ENCODE measurements at places on chromosomes 16 and 17. TPM values are rescaled to one million over a fixed set of nuclear protein-coding genes. Genes with fewer than 3 reads are reported as not detected.

NKD1 gene
- polyA plus RNA-seq, result not detected

HES7 gene
- polyA plus RNA-seq, result not detected

FNDC8 gene
- polyA plus RNA-seq, result not detected

SPDYE4 gene
- polyA plus RNA-seq, result not detected

TBC1D3E gene
- polyA plus RNA-seq, result not detected

ARL5C gene
- not detected for polyA plus RNA-seq

ALDH3A1 gene
- 0.55 TPM for polyA plus RNA-seq

TEX14 gene
- 0.15 TPM for polyA plus RNA-seq

CCDC137 gene
- polyA plus RNA-seq, result 22.0 TPM

ZNF423 gene
- 0.72 TPM for polyA plus RNA-seq

ATP2A1 gene
- 0.10 TPM for polyA plus RNA-seq

PERCC1 gene
- polyA plus RNA-seq, result not detected

HNF1B gene
- not detected for polyA plus RNA-seq

C16orf89 gene
- not detected for polyA plus RNA-seq

PDE6G gene
- not detected for polyA plus RNA-seq

DNA sequence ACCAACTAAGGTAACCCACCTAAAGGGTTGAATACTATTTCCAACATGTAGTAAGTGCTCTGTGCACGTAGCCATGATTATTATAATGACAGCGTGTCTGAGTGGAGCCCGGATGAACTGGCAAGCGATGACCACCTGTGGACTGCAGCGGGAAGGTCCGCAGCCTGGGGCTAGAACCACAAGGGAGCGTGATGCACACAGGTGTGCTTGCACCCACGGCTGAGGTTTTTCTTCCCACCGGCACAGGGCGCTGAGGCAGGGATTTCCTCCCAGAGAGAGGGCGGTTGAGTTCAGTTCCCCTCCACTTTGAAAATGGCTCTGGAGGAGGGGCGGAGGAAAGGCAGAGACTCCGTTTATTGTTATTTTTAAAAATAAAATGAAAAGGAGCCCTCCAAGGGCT lies 221.7 kb upstream of the HSBP1 start:
- no peak for DNase-seq

GRCh38 chr16:79169239-79169638 lies 431.3 kb downstream of the MAF start:
- DNase-seq, result no peak

DNA sequence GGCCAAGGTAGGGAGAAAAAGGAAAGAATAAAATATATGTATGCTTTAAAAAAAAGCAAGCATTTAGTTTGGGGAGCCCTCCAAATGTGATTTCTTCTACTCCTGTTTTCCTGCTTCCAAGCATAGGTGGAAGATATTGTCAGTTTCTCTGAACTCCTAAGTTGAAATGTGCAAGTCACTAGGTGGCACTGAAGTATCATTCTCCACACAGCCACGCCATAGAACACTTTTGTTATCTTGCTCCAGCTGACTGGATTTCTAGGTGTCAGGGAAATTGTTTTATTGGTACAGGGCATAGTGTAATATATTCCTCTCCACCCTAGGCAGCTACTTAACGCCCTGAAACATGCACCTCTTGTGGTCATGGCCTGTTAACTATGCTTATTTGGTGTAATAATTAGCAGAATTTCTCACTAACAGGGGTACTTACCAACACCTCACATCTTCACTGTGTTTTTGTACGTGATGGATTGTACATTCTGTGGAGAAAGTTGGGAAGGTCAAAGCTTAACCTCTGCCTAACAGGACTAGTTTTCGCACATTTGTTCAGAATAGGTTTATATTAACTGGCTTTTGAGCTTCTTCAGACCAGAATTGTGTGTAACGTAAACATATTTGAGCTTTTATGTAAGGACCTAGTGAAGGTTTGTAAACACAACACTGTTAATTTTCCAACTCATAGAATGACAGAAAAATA lies 69.3 kb downstream of the FTO start:
- peak; percentile 86 for DNase-seq

- no peak for DNase-seq
These were observed 21.0 kb downstream of the GLG1 start for GRCh38 chr16:74585846-74586443.

DNA sequence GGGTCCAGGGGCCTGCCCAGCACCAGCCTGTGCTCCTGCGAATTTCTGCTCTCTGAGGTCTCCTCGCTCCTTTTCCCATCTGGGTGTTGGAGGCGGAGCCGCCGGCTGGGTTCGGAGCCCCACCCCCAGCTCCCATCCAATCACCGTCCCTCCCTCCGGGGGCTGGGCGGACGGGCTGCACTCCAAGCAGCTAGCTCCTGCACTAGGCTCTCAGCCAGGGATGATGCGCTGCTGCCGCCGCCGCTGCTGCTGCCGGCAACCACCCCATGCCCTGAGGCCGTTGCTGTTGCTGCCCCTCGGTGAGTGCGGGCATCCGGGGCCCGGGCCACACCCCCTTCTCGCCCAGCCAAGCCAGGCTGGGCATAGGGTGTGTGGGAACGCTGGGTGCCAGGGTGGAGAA lies at the start of gene NRN1L:
Gene NRN1L, plus strand, starts transcription at position 202 of the 400 bp plus-strand sequence. Its CDS starts 19 bp downstream, at position 221.
- DNase-seq, result peak; percentile 95

DNA sequence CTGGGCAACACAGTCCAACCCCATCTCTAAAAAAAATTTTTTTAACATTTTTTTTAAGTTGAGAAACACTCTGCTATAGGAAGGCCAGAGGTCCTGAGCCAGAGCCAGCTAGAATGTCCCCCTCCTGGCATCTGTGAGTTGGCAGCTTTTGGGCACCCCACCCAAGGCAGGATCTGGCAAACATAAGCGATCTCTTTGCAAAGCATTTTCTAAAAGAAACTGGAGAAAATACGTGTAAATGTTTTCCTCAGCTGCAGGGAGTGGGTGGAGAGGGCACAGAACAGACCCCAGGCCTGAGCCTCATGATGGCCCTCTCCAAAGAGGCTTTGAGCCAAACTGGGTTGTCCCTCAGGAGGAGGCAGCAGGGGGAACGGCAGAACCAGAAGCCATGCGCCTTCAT lies 11.7 kb downstream of the CAVIN1 start:
- DNase-seq, result peak; percentile 53

DNA sequence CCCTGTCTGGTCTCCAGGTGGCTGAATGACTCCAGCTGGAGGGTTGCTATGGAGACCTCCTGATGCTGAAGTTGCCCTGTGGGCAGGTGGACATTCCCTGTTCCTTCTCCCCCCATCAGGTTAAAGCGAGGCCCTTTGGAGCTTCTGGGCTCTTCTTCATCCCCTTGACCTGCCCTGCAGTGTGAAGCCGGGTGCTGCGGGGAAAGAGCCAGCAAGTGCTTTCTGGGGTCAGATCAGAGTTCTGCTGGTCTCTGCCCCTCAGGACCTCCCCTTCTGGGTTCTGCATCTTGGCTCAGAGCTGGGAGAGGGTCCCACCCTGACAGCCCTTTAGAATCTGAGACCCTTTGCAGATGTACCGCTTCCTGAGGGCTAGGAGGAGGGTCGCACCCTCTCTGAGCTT lies 25.1 kb downstream of the NKD1 start:
- no peak for DNase-seq

DNA sequence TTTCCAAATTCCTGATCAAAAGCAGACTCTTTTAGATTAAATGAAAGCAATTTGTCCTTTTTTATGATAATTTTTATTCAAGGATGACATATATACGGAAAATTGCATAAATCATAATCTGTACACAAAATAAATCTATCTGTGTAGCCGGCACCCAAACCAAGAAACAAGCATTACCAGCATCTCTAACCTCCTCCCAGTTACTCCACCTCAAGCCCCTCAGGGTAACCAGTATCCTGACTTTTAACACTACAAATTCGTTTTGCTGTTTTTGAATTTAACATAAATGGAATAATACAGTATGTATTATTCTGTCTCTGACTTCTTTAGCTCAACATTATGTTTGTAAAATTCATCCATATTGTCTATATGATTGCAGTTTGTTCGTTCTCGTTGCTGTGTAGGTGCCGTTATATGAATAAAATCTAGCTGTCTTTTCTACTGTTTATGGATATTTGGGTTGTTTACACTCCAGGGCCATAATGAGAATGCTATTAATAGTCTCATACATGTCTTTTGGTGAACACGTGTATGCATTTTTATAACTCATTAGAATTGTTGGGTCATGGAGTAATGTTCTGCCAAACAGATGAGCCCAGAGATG lies 1.0 kb downstream of the TEKT1 start:
- DNase-seq, result no peak

GRCh38 chr17:77095461-77095860 lies 45.3 kb upstream of the SEC14L1 start:
- DNase-seq, result no peak

DNA sequence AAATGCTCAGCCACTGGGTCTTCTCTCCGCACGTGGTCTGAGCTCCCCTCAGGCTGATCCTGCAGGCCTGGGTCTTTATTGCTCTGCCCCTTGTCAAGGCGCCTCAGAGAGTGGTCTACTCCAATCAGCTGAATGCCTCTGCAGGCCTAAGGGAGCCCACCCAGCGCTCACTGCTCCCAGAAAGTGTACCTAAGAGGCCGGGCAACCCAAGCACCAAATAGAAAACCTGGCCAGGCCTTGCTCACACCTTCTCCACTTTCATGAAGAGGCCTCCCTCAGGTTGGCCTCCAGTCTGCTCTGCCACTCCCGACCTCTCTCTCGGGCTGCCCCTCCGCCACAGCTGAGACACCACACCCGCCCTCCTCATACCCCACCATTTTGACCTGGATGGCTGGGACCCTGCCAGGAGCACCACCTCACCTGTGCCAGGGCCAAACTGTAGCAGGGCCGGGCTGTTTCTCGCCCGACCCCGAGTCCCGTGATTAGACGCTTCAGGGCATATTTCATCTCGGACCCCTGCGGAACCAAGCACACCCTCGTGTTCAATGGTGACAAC lies 665 bp downstream of the MYBBP1A start:
- DNase-seq, result no peak

GRCh38 chr17:20306924-20307323 lies 160.4 kb downstream of the LGALS9B start:
- no peak for DNase-seq

DNA sequence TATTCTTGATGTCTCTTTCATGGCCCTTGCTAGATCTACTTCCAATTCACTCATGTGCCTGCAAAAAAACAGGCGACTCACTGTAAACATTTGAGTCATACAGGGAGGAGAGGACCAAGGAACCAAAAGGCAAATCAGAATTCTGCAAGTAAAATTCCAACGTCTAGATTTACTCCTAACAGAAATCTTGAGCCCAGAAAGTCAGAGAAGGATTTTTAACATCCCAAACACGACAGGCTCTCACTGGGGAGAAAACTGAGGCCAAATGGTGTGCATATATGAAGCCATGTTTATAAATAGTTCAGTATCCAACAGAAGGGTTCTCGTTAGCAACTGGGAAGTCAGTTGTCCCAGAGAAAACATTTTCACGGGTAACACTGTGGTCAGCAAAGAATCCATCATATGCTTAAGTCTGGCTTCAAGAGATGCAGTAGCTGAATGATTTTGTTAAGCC lies 40.1 kb downstream of the LITAF start:
- DNase-seq, result peak; percentile 65

GRCh38 chr16:88988980-88989811 lies 12.2 kb upstream of the CBFA2T3 start:
- no peak for DNase-seq

DNA sequence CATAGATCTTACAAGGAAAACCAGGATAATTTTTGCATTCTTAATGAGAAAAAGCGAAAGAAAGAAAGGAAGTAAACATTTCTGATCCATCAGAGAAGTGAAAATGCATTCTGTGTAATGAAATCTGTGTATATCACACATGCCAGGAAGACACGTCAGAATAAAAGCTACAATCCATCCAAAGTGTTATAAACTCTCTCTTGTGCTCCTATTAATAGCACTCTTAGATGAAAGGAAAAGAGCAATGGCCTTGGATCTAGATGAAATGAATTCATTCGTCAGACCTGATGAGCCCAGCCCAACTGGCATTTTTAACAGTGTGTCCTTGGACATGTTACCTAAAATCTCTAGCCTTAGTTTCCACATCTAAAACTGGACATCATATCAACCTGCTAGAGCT lies 885.5 kb downstream of the CDH11 start:
- no peak for DNase-seq

DNA sequence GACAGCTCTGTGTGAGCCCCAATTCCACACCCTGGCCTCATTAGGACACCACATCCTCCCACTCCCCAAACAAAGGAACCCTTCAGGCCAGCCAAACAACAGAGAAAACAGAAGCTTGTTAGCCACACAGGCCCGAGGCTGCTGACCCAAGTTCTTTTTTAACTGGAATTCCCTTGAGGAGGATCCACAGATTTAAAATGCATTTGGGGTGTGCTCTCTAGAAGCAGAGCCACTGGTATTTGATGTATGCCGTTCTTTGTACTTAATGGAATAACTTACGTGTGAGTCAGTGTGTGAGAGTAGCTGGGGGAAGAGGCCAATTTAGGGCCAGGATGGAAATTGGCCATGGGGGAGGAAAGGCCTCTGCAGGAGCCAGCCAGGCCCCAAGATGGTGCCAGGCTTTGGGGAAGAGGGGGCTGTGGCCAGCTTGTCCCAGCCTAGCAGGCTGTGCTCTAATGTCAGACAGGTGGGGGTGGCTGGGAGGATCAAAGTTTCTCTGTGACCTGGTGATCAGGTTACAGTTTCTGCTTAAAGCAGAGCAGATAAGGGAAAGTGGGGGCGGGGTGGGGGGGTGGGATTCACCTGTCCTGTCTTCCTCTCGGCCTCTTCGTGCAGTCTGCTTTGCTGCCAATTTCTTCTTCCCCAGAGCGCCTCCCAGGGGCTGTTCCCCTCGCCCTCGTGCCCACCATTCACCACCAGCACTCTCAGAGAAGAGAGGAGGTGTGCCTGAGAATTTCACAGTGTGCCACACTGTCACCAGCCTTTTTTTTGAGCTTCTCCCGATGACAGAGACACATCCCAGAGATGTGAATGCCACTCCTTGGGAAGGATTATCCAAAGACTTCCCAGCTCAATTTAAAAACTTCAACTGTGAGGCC lies 50.8 kb downstream of the TOM1L2 start:
- DNase-seq, result peak; percentile 94

- DNase-seq, result no peak
These were observed 22.2 kb upstream of the CYLD start for GRCh38 chr16:50719401-50720337.

GRCh38 chr17:70859829-70860228 lies 690.5 kb downstream of the KCNJ2 start:
- no peak for DNase-seq

DNA sequence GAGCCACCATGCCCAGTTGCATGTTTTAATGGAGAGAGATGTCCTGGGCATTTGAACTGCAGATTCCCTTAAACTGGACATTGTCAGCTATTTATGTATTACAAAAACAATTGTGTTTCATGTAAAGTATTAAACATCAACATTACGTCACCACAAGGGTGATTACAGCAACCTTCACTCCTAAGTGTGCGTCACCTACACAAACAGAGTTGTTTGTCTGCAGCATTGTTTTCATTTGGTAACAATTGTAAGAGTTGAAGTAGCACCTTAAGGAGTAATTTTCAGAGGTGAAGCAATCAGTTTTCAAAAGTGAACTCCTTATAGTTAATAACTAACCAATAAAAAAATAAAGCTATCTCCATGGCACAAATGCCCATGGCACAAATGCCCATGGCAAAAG lies 271.4 kb downstream of the IRX3 start:
- DNase-seq, result no peak

DNA sequence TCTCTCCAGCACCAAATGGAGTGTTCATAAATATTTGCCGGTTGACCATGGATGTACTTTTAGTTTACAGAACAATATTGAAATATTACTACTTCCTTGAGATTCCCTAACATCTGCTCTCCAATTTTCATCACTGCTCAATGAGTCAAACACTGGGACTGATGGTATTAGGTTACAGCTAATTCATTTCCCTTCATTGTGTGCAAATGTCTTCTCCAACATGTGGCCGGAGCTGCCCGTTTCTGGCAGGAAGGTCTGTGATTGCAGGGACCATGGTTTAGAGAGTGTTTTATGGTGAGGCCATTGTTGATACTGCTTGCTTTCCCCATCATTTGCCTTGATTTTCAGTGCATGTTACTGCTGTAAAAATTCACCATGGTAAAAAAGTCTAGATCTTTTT lies 209.3 kb downstream of the HS3ST3B1 start:
- DNase-seq, result peak; percentile 27

Data from GM23248 (cell line).